Stimulated activated CD4-positive, alpha-beta T cell treated with anti-CD3 and anti-CD28 coated beads, Interleukin-12 subunit alpha, Interleukin-12 subunit beta, amount 100 ng/mL, for 24 hours (primary cell): ENCODE measurements at places on chromosomes 1 and 21.

DNA sequence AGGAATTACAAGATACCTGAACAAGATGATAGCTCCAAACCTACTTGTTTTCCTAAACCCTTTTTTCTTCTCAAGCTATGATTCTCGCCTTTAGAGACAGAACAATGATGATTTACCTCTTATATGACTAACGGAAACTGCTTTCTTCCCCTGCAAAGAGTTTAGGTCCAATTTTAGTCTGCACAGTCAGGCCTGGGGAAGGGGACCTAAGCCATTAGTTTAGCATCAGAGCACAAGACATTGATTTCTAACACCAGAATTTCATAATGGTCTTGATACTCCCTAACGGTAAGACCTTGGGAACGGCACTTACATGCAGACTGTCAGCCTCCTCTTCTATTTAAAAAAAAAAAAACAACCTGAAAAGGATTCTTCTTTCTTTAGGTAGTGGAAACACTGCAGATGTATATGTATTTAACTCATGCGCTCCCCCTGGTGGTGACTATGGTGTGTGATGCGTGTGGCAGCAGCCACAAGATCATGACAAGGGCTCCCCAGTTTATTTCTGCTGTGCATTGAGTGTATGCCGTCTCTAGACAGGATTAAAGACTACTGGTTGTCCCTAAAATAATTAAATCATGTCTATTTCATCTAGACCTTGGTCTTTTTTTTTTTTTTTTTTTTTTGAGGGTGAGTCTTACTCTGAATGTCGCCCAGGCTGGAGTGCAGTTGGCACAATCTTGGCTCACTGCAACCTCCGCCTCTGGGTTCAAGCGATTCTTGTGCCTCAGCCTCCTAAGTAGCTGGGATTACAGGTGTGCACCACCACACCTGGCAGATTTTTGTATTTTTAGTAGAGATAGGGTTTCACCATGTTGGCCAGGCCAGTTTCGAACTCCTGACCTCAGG is 37.3 kb upstream of the TMEM222 start:
- peak; percentile 92 for DNase-seq

DNA sequence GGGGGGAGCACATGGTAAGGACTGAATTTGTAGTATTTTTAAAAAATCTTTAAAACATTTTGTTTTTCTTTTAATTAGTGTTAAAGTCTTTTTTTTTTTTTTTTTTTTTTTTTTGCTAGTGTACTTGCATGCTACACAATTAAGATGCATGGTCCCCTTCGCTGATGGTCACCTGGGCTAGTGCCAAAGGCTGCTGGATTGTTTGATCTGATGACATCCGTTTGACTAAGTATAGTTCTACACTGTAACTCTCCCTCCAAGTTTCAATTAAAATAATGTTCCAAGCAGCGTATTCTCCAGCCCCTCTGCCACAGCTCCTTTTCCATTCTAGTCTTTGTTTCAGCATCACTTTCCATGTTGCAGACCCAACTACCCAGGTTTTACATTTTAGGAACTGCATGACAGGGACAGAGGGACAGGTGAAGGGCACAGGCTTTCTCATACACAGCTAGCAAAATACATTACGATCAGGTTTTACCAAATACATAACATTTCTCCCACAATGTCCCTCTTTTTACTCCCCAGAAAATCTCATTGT is 852 bp upstream of the RAVER2 start:
- DNase-seq = no peak

DNA sequence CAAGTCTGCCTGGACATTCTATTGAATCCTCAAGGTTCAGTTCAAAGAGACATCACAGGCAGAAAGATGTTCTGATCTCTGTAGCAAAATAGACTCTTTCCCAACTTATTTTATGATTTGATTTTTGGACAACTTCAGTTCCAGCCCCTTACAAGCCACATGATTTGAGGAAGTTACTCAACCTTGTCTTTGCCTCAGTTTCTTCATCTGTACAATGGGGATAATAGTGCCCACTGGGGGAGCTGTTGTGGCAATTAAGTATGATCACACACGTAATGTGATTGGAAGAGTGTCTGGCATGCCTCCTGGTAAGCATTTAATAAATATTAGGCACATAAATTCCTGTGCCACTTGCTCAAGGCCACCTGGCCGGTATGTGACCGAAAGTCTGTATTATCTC is 130.6 kb downstream of the DAB1 start:
- no peak for DNase-seq

DNA sequence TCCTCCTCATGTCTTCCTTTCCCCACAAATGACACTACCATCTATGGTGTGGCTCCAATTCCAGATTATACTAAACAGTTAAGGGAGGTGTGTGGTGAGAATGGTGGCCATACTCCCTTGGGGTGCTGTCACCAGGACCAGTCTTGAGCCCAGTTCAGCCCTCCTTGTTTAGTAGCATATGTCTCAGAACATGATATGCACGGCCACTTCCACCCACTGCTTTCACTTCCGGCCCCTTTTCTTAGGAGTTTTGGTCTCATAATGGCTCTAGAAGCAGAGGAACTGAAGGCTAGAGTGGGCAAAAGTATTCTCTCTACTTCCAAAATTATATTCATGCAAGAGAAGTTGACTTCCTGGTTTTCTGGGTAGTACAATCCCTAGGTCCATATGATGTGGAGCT is 45.3 kb upstream of the CACNA1E start:
- no peak for DNase-seq

DNA sequence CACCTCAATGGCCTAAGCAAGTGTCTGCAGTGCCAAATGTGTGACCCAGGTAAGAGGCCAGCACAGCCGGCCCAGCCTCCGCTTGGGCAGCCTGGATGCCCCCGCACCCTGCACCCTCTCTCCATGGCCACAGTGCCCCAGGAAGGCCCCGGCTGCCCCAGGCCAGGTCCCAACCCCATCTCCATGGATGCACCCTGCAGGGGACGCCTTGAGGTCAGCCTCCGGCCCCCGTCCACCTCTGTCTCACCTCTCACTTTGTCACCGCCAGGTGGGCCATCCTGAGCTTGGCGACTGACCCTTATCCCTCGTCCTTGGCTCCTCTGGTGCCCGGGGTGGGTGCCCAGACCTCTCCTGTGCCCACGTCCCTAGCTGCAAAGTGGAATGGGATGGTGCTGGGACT is 2.2 kb downstream of the TNFRSF14 start:
- no peak for DNase-seq

GRCh38 chr1:217982331-217983050 is 302.6 kb upstream of the RRP15 start:
- no peak for DNase-seq

- DNase-seq = peak; percentile 71
These were observed 12.3 kb upstream of the IFNLR1 start for GRCh38 chr1:24199291-24199900.

GRCh38 chr1:212754193-212754592 is 37.4 kb downstream of the NSL1 start:
- no peak for DNase-seq

DNA sequence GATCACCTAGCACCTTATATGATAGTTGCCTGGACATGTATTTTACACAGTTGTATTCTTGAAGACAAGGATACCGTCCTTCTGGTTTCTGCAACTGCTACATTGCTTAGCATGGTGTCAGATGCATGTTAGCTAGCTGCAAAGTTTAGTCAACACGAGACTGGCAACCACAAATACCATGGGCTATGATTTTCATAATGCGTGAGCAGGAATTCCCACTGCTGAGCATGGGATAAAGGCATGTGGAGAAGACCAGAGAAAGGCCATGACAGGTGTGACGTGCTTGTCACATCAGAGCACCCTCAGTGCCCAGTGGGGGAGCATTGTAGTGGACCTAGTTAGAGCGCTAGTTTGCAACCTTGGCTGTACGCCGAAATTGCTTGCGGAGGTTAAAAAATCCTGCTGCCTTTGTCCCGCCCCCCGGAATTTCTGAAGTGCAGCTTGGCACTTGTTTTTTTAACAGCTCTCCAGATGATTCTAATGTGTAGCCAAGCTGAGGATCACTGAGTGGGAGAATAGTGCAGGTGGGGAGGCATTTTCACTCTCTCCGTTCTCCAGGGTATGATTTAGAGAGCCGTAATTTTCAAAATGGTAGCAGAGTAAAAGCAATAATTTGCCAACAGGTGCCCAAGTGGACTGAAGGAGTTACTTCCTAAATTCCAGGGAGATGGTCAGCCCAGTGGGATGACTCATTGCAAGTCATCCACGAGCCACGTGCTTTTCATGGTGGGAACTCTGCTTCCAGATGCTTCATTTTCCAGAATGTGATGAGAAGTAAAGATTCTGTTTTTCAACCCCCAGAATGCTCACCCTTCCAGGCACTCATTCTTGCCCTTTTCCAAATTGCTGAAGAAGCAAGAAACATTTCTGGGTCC is 81.0 kb downstream of the CNIH3 start:
- DNase-seq = no peak

DNA sequence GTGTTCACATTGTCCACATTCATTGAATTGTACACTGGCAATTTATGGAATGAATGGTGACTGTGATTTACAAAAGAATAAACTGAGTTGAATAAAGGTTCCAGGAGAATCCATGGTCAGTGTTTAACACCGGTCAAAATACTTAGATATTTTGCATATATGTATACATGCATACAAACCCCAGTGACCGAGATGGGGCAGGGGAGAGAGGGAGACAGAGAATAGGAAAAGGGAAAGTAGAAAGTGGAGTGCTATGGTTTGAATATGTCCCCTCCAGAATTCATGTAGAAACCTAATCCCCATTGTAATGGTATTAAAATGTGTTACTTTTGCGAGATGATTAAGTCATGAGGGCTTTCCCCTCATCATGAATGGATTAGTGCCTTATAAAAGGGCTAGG is 154.4 kb downstream of the TTLL7 start:
- DNase-seq = no peak
